ENCODE measurements at places on chromosomes 6 and 20.

GRCh38 chr6:19830171-19830570 lies 7.0 kb upstream of the ID4 start:
- DNase-seq: no peak

DNA sequence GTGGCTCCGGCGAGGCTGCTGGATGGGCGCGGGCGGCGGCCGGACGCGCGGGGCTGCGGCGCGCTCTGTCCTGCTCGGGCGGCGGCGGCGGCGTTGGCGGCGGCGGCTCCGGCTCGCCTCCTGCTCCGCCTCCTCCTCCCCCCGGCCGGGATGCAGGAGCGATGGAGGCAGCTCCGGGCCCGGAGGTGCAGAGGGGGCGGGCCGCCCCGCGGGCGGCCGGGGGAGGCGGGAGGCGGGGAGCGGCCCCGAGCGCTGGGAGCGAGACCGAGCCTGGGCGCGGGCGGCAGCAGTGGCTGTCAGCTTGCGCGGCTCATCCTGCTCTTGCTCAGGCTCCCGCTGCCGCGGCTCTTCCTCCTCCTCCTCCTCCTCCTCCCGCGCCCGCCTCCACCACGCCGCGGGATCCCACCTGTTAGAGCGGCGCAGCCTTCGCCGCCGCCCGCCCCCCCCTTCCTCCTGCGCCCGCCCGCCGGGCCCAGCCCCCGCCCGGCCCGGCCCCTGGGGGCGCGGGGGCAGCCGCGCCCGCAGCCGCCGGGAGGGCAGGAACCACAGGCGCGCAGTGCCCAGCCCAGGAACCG lies at the start of gene NOL4L:
Gene NOL4L, minus strand, starts transcription at position 323 of the 575 bp plus-strand sequence. CDS start 443 bp downstream, outside the sequence.
- no peak for DNase-seq

DNA sequence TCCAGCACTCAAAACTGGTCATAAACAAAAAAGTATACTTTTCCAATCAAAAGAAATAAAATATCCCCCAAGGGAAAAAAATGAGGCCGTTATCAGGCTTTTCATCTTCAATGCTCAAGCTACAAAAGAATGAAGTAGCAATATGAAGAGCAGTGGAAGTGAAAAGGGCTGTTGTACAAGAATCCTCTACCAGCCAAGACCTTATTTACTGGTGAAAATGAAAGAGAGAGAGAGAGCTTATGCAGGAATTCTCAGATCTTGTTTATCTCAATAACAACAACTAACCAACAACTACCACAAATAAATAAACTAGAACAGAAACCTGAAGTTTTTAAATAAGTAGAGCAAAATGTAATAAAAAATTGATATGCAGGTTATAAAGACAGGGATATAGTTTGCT lies 400.6 kb downstream of the HDGFL1 start:
- no peak for DNase-seq

DNA sequence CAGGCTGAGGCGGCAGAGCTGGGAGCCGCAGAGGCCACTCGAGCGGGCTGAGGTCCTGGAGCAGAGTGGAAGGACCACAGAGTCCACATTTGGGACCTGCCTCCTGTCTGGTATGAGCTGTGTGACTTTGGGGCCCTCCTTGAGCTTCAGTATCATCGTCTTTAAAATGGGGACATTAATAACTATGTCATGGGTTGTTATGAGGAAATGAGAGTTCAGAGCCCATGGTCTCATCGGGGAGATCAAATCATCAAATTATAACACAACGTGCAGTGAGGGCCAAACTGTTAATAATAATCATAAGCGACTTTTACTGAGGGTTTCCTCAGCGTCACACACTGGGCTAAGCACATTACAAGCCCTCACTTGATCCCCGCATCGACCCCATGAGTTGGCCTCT lies 49.9 kb upstream of the CCDC167 start:
- DNase-seq: no peak

DNA sequence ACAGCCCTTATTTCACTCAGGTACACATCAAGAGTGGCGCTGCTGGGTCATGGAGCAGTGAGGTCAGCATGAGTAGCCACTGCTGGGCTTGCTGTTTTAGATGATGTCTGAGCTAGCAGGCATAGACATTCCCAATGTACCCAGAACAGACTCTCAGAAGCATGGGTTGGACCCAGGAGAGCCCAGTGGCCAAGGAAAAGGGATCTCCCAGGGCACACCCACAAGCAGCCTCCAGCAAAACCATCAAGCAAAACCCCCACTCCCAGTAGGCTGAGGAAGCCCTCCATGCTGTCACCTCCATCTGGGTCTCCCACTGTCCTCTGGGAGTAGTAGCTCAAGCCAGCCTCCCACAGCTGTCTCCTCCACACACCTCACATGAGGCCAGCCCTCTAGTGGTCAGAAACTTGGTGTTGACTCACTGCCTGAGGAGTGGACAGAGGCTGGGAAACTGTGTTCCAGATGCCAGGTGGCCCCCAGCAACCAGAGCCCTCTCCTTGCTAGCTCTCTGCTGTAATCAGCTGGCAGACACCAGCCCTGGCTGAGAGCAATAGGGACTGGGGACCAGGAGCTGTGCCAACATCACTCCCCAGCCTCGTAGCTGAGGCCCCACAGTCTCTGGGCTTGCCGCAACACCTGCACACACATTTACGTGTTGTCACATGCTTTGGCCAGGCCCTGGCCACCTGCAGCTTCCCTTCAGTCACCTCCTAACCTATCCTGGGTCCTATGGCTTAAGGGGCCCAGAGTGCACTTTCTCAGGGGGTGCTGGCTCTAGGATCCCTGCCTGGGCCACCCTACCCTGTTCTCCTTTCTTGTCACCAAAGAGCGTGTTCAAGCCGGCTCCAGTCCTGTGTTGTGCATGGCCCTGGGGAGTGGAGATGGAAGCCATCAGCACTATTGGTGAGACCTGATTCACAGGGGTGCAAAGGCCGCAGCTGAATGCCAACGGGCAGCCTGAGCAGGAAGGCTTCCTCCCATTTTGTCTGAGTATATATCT lies 1.9 kb upstream of the AP5S1 start:
- DNase-seq: no peak

DNA sequence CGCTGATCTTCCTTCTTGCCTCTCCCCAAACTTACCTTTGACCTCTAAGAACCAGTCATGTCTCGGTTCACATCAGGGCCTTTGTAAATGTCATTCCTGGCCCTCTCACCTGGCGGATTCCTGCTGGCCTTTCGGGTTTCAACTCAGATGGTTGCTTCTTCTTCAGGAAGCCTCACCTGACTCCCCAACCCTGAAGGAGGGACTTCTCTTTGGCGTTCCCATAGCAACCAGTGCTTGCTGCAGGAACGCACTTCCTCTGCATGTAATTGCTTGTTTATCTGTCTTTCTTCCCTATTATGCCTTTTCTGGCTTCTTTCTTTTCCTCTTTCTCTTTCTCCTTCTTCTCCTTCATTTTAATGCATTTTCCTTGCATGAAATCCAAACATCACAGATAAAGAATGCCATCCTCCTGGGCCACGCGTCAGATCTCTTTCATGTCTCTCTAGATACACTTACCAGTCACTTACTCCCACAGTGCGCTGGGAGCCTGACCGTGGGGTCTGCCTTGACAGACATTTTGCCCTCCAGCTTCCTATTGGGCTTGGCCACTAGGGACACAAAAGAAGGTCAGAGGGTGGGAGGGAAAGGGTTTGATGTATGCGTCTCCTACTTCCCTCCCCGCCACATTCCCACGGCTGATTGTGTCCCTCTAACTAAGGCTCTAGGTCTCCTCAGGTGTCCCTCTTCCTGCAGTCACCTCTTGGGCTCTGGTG lies 295.7 kb upstream of the TSHZ2 start:
- DNase-seq: no peak

DNA sequence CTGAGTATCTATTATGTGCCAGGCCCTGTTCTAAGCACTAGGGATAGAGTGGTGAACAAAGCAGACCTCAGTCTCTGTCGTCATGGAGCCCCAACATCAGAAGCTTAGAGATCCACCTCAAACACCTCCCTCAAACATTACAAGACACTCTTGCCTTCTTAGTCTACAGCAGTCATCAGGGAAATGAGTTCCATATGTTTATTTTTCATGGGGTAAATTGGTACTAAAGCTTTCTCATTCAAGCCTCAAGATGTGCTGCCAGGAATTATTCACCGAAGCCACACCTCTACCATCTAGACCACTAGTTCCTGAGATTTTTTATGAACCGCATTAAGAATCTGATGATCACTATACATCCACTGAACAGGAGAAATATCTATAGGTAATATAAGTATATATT lies 59.0 kb upstream of the TFB1M start:
- no peak for DNase-seq

DNA sequence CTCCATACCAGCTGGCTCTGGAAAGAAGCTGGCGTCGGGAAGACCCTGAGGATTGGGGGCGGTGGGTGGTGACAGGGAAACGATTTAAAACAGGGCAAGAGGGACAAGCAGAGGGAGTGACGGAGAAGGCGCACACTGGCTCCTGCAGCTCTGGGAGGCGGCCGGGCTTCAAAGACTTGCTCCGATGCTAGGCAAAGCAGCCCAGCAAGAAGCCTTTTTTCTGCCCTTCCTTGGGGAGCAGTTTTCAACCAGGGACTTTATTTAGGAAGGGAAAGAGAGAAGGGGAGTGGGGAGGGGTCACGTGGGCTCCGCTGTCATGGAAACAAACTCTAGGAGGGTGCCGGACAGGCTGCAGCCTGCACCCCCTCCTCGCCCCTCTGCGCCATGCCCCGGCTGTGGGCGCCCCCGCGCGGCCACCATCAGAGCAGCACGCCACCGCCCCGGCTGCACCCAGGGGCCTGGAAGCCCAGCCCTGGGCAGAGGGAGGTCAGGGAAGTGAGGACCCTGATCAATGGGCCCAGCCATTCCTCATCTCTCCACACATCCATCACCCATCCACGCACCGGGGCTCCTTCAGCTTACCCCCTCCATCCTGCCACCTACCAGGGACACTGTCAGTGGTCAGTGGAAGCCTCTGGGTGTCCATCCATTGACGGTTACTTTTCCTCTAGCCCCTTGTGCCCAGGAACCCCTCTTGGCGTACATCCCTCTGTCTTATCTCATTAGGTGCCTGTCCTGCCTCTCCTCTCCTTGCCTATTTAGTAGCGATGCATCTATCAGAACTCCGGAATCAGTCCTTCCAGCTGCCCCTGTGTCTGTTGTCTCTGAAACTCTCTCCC lies 66.6 kb upstream of the CCDC167 start:
- no peak for DNase-seq

- no peak for DNase-seq
Measured at GRCh38 chr6:37459981-37460800, 27.2 kb downstream of the CMTR1 start.

GRCh38 chr6:82779041-82779440 lies 286.6 kb downstream of the UBE3D start:
- DNase-seq: no peak

- DNase-seq: no peak
Measured at GRCh38 chr6:159904497-159904911, 13.7 kb downstream of the MAS1 start.

DNA sequence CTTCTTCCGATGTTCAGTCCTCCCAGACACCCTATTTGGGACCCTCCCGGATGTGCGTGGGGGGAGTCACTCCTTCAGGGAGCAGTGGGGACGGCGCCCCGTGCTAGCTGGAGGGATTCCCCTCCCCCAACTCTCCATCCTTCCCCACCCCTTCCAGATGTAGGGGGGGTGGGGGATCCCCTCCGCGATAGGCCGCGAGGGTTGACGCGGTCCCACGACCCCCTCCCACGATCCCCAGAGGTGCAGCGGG lies 548 bp downstream of the GNL1 start:
- peak; percentile 58 for DNase-seq

- no peak for DNase-seq
Measured at GRCh38 chr6:11201772-11202512, 30.5 kb downstream of the NEDD9 start.

- no peak for DNase-seq
Measured at GRCh38 chr6:152121910-152122309, 314.4 kb downstream of the ESR1 start.

GRCh38 chr6:44230034-44230675 lies 6.8 kb downstream of the SLC29A1 start:
- DNase-seq: no peak

- DNase-seq: no peak
Measured at GRCh38 chr20:22525069-22525820, 59.1 kb downstream of the FOXA2 start.

DNA sequence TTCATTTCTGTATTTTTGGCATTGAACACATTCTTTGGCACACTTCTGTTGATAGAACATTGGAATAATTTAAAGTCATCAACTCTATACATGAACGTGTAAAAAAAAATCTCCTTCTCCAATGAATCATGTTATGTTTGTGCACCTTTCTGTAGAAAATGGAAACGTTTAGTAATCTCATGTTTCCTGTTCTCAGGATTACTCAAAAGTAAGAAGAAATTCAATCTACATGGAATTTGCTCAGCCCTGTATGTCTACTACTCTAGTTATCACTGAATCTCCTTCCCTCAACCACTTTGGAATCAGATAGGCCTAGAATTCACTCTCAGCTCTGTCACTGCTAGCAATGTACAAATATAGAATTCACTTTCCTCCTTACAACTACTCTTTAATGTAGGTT lies 103.6 kb downstream of the COL21A1 start:
- DNase-seq: no peak

DNA sequence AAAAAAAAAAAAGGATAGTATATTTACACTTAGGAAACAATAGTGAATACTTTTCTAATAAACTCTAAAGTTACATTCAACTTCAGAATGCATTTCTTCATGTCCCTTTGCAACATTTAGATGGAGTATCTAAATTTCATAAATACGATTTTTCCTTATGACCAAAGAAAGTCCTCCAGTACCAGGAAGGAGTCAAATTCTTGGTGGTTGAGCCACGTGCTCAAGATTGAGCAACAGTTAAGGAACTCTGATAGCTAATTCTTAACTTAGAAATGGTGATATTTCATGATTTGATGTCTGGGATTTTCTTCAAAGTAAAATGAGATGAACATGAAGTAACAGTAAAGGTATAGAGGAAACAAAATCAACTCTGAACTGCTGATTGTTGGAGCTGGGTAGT lies 92.7 kb downstream of the SASH1 start:
- no peak for DNase-seq

GRCh38 chr20:46269372-46269771 lies 38.9 kb downstream of the CDH22 start:
- no peak for DNase-seq

DNA sequence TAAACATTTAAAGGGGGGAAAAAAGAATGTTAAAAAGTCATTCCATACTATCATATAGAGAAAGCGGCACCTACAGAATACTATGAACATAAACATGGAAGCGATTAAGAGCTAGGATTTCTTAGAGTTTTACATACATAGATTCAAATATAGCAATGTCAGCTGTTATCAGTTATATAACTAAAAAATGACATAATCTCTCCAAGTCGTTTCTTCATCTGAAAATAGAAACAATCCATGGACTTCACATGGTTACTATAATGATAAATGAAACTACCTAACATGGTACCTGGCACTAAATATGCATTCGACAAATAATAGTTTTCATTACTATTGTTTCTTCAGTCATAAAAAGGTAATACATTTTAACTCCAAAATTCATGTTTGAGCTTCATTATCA lies 3.7 kb downstream of the IBTK start:
- no peak for DNase-seq

- no peak for DNase-seq
Measured at GRCh38 chr20:50930139-50930975, 880 bp downstream of the ADNP start.

- no peak for DNase-seq
Measured at GRCh38 chr6:18412068-18412467, 24.9 kb downstream of the RNF144B start.

All from left renal cortex interstitium (tissue), 4 donors.